HepG2 (cell line): ENCODE measurements at places on chromosomes 11 and 22. TPM values are rescaled to one million over a fixed set of nuclear protein-coding genes. Genes with fewer than 3 reads are reported as not detected.

GRCh38 chr22:42611051-42611450 lies 3.6 kb downstream of the POLDIP3 start:
- no peak for DNase-seq

GRCh38 chr11:100740440-100740839 lies 53.4 kb downstream of the ARHGAP42 start:
- no peak for DNase-seq

DNA sequence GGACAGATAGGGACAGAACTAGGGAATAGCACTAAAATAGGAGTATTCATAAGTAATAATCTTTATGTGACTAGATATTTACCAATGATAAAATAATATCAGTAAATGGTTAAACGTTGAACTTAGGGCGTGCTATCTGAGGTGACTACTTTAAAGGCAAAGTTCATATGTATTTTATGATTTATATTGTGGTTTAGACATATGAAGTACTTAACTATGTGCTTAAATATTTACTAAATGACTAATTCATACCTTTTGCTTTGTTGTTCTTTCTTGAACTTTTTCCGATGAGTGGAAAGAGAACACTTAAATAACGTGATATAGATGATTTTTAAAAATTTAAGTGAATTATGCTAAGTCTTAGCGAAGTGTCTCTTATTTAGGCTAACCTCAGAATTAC lies 14.7 kb downstream of the LUZP2 start:
- no peak for DNase-seq

The PAX6 gene
- 0.15 TPM in 1 of 2 replicates, not detected in the other for total RNA-seq
